Activated T-cell treated with anti-CD3 and anti-CD28 coated beads, Interleukin-2, amount 50 U/mL, for 4 hours (primary cell): ENCODE measurements at places on chromosomes 4 and X. TPM values are rescaled to one million over a fixed set of nuclear protein-coding genes. Genes with fewer than 3 reads are reported as not detected.

- DNase-seq, result no peak
Measured at GRCh38 chr4:26051240-26051639, 137.2 kb downstream of the SMIM20 start.

- no peak for DNase-seq
Measured at GRCh38 chr4:184968366-184968765, 49.9 kb upstream of the HELT start.

PABPC5 gene
- total RNA-seq, result not detected

FMR1 gene
- 25.6 TPM for total RNA-seq

GRIA3 gene
- not detected for total RNA-seq
